ENCODE measurements at places on chromosomes 3 and 15.

DNA sequence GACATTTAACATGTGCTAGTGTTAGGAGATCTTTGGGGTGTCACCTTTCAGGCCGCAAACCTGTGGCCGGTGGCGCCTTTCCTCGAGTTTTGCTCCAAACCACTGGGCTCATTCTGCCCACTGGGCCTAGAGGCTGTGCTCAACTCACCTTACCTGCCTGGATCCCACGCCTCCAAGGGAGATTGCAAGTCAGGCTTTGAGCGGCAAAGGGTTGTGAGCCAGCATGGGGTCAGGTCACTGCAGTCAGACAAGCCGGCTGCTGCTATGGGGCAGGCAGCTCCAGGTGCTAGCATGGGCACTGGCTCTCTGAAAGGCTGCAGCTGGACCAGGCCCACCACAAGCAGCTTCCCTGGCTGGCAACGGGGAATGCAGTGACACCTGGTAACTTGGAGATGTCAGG, 265.5 kb downstream of the ZBBX start:
- no peak for DNase-seq

DNA sequence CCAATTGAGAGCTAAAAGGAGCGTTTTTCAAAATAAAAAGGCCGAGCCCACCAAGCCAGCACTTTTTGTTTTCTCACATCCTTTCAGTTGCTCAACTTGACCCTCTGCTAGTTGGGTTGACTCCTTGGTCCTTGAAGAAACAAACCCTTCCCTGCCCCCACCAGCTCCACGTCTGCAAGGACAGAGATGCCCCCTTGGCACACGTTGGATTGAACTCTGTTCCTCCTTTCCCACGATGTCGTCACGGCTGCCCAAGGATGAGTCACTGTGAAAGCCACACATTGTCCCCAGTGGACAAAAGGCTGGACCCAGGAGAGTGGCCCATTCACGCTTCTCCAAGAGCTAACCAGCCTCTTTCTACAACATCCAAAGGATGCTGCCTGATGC, 43.0 kb upstream of the SPATA12 start:
- DNase-seq, result no peak

- peak; percentile 85 for DNase-seq
Measured at GRCh38 chr3:10437272-10437994, 68.0 kb downstream of the ATP2B2 start.

DNA sequence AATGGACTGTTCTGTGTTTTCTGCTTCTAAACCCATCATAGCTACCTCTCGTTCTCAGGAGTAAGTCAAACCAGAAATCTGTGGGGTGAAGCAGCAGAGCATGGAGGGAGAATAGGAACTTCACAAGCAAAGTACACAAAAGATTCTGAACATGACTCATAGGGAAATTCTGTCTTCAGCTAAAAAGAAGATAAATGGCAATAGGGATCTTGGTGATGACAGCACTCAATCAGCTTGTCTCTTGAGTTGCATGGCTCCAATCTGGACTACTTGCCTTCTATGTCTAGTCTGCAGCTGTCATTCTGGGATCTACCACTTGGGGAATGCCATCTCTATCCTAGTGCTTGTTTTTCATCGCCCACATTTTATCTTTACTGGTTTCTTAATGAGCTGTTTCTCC, 13.5 kb upstream of the GRAMD1C start:
- DNase-seq, result no peak

GRCh38 chr3:107344722-107345121, 32.5 kb upstream of the CCDC54 start:
- DNase-seq, result no peak

- DNase-seq, result no peak
Measured at GRCh38 chr3:42012383-42012934, 50.6 kb upstream of the ULK4 start.

- DNase-seq, result no peak
Measured at GRCh38 chr15:38706956-38707355, 142.3 kb upstream of the RASGRP1 start.

DNA sequence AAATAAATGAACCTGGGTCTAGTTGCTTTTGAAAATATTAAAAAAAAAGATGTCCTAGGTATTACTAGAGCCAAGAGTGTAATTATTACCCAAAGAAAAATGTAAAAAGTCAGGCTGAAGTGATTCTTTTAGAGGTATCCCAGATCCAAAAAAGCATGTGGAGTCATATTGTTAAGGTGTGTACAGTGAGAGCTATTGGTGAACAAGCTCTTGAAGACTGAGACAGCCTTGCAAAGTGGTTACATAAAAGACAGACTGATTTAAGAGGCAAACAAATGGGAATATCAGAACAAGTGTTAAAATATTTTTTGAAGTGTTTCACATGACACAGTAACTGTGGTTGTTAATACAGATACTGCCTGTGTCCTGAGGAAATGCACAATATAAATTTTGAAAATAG, 624.5 kb downstream of the PLOD2 start:
- no peak for DNase-seq

- no peak for DNase-seq
Measured at GRCh38 chr15:94586099-94586498, 354.7 kb downstream of the MCTP2 start.

GRCh38 chr3:144655423-144655822, 683.8 kb downstream of the DIPK2A start:
- no peak for DNase-seq

GRCh38 chr3:142269767-142270166, 44.4 kb upstream of the GK5 start:
- no peak for DNase-seq

DNA sequence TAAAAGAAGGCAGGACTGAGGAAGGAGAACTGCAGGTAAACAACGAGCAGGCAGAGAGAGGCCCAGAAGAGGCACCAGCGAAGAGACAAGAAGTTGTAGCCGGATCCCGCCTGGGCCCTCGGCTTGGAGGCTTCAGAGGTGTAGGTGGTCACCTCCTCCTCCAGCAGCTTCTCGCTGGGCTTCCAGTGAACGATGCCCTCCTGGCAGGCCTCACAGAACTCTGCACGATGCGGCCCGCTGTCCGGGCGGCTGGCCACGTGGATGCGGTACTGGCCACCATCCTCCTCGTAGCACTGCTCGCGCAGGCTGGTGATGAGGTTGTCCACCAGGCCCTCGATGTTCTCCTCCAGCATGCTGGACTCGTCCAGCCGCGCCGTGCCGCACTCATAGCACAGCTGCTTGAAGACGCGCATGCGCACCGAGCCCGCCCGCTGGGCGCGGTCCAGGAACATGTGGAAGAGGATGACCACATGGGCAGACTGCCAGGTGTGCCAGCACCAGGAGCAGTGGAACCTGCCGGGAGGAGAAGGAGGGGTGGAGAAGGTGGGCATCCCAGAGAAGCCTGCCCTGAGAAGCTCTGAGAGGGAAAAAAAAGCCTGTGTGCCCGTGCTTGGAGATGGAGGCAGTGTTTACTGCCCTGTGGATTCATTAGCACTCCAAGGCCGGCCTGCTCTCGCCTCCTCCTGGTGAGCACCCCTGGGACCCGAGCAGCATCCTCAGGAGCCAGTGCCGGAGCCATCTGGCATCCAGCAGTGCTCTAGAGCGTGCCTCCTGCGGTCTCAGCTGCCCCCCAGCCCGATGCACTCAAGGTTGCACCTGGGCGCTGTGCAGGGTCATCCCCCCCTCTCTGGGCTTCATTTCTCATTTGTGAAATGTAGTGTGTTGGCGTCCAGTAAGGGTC, 3.6 kb downstream of the RTP2 start:
- no peak for DNase-seq

DNA sequence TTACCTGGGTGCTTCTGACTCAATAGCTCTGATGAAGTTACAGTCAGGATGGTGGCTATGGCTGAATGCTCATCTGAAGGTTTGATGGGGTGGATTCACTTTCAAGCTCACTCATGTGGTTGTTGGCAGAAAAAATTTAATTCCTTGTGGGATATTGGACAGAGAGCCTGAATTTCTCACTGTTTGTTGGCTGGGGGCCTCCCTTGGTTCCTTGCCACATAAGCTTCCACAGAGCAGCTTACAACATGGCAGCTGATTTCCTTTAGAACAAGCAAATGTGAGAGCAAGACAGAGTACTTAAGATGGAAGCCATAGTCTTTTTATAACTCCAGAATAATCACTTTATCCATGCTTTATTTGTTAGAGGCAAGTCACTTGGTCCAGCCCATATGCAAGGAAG, 150.6 kb downstream of the PPM1L start:
- DNase-seq, result no peak

- no peak for DNase-seq
Measured at GRCh38 chr15:67501177-67501835, 19.6 kb upstream of the C15orf61 start.

DNA sequence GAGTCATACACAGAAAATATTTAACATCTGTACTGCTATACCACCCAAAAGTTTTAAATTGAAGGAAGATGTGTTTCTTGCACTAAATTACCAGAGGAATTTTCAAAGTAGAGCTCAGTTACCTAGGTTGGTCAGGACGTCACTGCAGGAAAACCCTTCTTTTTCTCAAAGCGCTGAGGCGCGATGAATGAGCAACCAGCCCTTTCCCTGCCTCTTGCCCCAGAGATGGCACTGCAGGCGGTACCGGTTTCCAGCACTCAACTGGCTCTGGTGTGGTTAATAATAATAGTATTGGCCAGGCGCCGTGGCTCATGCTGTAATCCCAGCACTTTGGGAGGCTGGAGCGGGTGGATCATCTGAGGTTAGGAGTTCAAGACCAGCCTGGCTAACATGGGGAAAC, 49.3 kb downstream of the HES1 start:
- DNase-seq, result no peak

DNA sequence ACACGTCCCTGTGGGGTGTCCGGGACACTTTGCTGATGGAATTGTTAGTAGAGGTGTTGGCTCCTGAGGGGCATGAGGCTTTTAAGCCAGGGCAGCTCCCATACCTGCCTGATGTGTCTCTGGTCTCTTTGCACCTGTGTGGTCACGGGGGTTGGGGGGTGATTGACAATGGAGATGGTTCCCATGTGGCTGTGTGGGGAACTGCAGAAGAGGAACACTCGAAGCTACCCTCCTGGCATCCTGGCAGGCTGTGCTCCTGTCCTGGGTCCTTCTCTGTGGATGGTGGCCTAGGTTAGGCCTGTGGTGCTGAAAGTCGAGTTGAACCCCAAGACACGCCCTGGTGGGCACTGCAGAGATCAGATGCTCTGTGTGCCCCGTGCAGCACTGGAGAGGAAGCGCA, 73.4 kb downstream of the HMCES start:
- no peak for DNase-seq

DNA sequence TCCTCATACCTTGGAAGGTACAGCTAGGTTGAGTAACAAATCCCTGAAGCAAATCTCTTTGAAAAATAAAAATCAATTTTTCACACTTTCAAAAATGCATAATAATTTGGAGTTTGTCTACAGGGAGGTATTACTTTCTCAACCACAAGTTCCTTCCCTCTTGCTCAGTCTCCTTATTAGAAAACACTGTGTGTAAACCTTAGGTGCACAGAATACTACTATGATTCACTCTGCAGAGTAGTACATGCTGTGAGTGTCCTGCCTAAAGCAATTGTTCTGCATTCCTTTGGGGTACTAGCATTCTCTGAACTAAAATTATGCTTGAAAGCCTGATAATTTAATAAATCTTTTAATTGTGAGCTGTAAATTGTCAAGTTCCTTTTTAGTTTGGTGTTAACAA, 115.9 kb upstream of the EPHA3 start:
- no peak for DNase-seq

GRCh38 chr3:141553055-141553454, 66.2 kb downstream of the RASA2 start:
- peak; percentile 36 for DNase-seq

GRCh38 chr3:142259359-142259758, 34.0 kb upstream of the GK5 start:
- no peak for DNase-seq

DNA sequence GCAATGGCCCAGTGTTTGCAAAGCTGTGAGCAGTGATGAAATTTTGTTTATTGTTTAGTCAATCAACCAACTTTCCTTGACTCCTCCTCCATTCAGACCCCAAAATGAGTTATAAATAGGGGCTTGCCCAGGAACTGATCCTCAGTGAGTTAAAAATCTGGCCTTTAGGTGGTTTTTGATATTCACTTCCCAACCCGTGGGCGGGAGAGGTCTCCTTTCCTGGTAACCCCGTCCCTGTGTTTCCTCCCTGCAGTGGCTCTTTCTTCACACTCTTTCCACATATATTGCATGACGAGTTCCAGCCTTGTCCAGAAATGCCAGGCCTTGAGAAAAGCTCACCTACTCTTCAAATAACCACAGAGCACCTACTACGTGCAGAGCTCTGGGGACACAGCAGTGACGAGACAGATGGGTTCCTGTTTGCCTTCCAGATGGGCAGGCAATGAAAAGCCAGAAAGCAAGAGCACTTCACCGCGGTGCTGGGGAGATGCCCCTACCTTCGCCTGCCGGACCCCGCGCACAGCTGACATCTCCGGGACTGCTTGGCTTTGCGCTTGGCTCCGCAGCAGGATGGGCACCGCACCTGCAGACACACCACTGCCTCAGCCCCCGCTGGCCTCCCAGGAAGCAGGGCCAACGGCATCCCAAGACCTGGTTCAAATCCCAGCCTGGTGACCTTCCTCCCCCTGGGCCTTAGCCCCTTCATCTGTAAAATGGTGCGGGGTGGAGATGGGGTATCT, 17.2 kb downstream of the SSUH2 start:
- no peak for DNase-seq

DNA sequence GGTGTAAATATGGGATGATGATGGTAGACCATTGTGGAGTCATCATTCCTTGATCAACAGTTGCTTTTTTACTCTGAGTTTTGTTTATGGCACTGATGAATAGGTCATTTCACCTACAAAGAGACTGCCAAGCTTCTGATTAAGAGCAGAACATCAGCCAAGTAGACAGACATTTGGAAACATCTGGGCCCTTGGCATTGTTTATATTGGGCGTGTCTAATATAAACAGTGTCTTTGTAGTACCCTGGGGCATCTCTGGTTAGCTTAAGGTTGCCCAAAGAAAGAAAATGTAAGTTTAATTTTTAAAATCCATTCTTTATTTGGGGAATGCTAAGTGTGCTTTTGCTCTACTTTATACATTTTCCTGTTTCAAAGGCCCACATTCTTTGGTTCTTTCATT, 377.0 kb downstream of the FEZF2 start:
- DNase-seq, result no peak

DNA sequence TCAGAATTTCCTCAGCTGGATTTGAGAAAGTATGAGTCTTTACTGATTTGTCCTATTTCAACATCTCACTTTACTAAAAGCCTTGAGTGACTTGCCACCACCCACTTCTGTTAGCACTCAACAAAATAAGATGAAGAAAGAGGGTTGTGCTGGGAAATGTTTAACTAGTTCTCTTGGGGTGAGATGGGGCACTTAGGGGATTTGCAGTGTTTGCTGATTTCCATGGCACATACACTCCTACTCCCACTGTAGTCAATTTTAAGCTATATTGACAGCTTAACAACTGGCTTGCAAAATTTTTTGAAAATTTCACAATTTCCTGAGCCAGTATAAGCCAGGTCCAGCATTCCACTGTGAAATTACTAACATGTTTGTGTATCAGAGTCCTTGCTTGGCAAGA, 463.1 kb upstream of the ARHGEF26 start:
- no peak for DNase-seq

GRCh38 chr3:128486205-128486628, 6.8 kb downstream of the GATA2 start:
- no peak for DNase-seq

DNA sequence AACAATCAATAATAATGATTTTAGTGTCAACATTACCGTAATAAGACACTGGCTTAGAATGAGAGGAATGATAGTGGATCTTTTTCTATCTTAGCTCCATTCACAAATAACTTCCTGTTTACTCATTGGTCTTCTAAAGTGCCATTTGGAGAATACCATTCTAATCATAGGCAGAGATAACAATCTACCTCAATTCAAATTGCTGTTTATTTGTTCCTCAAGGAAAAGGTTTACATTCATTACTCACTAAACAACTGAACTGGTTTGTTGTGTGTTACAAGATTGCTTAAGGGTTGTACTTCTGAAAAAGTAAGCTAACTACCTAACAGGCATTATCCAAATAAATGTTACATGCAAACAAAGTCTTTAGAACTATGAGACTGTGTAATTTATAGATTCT, 8.1 kb upstream of the PCOLCE2 start:
- DNase-seq, result no peak

Measured in CD8-positive, alpha-beta T cell (primary cell).